HFFc6 (cell line): ENCODE measurements at places on chromosomes 11 and 22. TPM values are rescaled to one million over a fixed set of nuclear protein-coding genes. Genes with fewer than 3 reads are reported as not detected.
A peak's percentile ranks its signal among the peaks of the same experiment; 100 is the strongest.

GRCh38 chr22:49524362-49524761 lies 303.3 kb downstream of the BRD1 start:
- H3K27ac ChIP-seq = no peak overlapping the region
- no peak for DNase-seq
- no peaks in the 10 kb centered on the region; the same call in 1 of the 2 replicates for H3K27me3 ChIP-seq
- H3K36me3 ChIP-seq = peaks cover 17% of the 10 kb centered on the region
- H3K4me3 ChIP-seq = no peak overlapping the region

DNA sequence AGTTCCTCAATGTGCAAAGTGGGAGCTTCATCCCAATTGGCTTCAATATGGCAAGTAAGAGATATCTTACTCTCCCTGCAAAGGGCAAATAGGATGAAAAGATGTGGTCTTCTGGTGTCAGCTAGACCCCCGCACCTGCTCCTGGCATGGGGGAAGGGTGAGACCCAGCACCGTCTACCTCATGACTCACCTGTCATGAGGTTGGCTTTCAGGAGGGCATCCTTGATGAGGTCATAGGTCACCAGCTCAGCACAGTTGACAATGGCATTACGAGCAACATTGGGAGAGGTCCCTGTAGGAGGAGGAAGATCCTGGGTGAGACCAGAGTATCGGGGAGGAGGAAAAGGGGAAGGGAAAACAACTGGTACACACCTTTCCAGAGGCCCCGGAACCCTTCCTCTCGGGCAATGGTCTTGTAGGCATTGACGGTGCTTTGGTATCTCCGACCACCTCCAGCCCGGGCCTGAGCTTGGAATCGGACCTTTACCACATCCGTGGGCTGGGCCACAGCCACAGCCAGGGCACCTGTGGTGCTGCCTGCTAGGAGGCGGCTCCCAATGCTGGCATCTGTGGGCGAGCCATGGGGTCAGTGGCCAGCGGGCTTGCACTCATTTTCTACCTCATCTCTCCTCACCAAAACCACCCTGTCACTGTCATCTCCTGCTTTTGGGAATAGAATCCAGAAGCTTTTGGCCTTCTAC lies 6.0 kb downstream of the UCP2 start:
- no peak overlapping the region for H3K4me3 ChIP-seq
- H3K27ac ChIP-seq = no peak overlapping the region
- no peak for DNase-seq
- H3K27me3 ChIP-seq = peaks cover 8% of the 10 kb centered on the region

DNA sequence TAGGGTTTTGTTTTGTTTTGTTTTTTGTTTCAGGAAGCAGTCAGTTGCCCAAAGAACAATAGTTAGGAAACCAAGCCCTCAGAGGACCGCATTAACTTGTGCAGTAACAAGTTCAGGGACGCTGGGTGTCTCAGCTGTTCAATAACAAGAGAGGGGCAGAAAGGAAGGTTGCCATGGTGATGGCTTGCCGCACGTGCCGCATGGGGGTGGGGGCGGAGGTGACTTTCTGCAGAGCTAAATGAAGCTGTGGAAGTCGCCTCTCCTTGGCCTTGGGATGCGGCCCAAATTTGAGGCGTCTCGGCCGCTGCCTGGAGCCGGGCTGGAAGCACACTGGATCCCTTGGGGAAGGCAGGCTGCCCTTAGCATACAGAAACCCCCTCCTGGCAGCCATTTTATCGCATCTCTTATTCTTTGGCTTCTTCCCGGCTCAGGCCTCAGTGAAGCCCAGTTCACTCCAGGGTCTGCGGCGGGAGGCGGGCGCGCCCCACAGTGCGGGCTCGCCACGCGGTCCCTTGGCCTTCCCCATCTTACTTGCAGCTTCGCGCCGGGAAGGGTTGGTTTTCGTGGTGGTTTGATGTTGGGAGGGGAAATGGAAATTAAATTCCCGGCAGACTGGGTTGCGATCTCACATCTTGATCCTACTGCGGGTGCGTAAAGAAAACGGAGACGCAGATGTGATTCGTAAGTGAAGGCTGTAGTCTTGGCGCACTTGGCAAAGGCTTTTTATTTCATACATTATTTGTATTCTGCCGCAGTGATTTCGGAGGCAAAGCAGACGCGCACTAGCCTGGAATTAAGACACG lies 94.3 kb downstream of the SLC17A6 start:
- no peaks in the 10 kb centered on the region for H3K36me3 ChIP-seq
- no peaks in the 10 kb centered on the region for H3K4me1 ChIP-seq
- no peaks in the 10 kb centered on the region for H3K27me3 ChIP-seq
- no peak for DNase-seq

DNA sequence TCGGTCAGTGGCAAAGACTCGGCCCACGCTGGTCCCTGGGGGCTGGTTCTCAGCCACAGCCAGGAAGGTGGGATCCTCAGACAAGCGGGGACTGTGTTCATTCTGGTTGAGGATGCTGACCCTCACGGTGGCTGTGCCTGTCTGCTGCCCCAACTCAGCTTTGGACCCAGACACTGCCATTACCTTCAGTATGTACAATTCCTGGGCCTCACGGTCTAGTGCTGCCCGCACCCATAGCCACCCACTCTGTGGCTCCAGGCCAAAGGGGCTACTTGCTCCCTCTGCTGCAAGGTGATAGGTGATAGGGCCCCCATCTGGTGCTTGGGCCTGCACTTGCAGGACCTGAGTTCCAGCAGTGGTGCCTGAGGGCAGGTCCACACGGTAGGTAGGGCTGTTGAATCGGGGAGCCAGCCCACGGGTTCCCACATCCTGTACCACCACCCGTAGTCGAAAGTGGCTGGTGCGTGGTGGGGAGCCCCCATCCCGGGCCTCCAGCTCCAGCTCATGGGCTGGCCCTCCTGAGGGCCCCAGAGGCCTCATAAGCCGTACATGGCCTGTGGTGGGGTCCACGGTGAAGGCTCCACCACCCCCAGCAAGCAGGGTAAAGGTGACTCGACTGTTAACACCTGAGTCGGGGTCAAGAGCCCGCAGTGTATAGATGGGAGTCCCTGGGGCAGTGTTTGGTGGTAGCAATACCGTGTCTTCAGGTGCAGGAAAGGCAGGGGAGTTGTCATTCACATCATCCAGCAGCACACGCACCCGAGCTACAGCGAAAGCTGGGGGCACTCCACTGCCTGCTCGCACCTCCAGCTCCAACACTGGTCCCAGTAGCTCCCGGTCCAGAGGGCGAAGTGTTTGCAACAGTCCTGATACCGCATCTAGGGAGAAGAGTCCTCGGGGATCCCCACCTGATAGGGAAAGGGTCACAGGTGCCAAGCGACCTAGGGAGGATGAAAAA lies 13.2 kb upstream of the TPP1 start:
- no peaks in the 10 kb centered on the region for H3K36me3 ChIP-seq
- H3K27ac ChIP-seq = no peak overlapping the region
- no peak for DNase-seq
- no peak overlapping the region for H3K4me3 ChIP-seq
- H3K4me1 ChIP-seq = no peaks in the 10 kb centered on the region
- H3K27me3 ChIP-seq = no peaks in the 10 kb centered on the region

DNA sequence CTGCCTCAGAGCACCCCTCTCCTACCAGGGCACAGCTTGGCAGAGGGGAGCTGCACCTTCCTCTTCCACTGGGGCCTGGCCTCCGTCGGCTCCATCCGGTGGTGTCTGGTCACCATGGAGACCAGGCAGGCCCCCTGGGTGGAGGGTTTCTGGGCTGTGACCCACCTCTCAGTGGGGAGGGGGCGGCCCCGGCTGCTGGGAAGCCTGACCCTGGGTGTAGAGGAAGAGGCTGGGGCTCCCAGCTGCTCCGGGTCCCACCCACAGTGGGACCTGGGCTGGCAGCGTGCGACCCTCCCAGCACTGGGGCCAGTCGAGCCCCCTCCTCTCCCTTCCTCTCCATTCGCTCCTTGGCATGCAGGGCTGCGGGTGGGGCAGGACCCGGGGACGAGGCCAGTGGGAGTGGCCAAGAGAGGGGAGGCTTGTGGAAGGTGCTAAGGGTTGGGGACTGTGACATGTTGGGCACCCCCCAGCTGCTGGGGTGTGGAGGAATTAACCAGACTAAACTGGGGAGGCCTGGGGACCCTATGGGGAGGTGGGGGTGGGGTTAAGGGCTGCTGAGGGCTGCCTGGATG lies 46.8 kb downstream of the BRSK2 start:
- no peaks in the 10 kb centered on the region for H3K36me3 ChIP-seq
- H3K27ac ChIP-seq = no peak overlapping the region
- DNase-seq = no peak
- no peak overlapping the region for H3K4me3 ChIP-seq
- H3K27me3 ChIP-seq = no peaks in the 10 kb centered on the region; the same call in 1 of the 2 replicates
- no peaks in the 10 kb centered on the region for H3K4me1 ChIP-seq

- H3K4me1 ChIP-seq = peaks cover 15% of the 10 kb centered on the region
- no peaks in the 10 kb centered on the region for H3K36me3 ChIP-seq
- no peak overlapping the region for H3K27ac ChIP-seq
- DNase-seq = no peak
- H3K4me3 ChIP-seq = no peak overlapping the region
Observed at GRCh38 chr11:106479646-106480045, 402.2 kb downstream of the AASDHPPT start.

DNA sequence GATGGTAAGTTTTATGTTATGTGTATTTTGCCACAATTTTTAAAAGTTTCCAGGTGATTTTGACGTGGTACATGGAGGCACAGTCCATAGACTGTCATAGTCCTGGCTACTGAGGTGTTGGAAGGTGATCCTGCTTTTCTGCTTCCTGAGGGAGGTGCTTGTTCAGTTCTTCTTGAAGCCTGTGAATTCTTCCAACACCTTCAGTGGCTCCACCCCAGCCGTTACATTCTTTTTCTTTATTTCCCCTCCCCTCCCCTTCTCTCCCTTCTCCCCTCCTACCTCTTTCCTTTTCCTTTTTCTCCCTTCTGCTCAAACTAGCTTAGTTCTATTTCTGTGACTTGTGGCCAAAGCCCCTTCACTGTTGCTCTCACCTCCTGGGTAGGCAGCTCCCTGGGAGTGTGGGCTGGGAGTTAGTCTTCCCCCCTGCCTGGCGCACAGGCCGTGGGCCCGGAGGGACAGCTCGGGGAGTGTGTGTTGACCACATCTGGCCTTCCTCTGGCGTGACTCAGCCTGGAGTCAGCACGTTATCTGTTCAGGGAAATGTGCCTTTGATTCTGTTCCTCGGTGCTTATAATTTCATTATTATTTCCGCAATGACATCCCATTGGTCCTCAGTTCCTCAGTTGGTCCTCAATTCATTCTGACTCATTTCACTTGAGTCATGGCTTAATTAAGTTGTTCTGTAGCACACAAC lies 566.2 kb downstream of the TBC1D22A start:
- peaks cover 5% of the 10 kb centered on the region for H3K27me3 ChIP-seq
- H3K4me3 ChIP-seq = peak overlapping the region; percentile 44
- peaks cover 37% of the 10 kb centered on the region for H3K4me1 ChIP-seq
- 0 out of 2 replicates have a peak, but pooled peaks cover 4% of the 10 kb centered on the region for H3K36me3 ChIP-seq

DNA sequence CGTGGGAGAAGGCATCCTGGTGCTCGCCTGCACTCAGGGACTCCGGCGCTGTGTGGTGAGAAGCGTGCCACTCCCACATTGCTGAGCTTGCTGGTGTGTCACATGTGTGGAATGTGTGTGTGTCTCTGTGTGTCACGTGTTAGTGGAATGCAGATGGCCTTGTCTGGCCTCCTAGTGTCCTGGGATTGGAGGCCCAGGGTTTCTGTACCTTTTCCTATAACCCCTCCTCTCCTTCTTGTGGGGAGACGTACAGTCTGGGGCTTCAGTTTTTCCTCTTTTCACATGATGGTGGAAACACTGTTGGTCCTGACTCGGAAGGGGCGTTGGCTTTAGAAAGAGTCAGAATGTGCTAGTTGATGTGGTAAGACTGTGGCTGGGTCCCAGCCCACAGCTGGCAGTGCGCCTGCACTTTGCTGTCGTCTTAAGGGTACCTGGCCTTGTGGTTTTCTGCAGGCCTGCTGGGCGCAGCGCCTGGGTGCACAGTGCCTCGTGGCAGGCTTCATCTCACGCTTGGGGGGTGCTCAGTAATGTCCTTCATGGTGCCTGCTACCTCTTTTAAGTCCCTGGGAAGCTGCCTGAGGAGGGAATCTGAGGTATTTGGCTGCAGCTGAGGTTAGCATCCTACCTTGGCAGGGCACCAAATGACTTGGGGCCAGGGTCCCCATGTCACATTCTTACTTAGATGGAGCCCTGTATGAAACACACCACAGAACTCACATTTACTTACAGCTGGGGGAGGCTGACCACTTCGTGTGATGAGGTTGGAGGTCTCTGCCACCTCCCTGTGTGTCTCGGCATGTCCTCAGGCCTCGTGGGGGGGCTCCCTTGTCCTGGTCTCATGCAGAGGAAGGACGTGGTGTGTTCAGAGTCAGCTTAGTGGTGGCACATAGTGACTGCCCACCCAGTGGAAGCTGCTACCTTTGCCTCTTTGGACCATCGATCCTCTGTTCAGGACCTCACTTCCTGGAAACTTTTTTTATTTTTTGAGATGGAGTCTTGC lies 61.9 kb downstream of the MED15 start:
- peak overlapping the region; percentile 98 for H3K27ac ChIP-seq
- H3K4me1 ChIP-seq = peaks cover 83% of the 10 kb centered on the region
- peak; percentile 99 for DNase-seq

DNA sequence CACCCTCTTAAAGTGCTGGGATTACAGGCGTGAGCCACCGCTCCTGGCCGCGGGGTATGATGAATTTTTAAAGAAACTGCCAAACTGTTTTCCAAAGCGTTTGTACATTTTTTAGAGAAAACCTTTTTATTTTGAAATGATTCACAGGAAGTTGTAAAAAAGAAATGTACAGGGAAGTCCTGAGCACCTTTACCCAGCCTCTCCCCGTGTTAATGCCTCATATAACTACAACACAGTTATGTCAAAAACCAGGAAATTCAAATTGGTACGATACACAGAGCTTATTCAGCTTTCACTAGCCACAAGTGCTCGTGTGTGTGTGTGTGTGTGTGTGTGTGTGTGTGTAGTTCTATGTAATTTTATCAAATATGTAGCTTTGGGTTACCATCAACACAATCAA lies 7.0 kb upstream of the FAM118A start:
- H3K4me1 ChIP-seq = peaks cover 13% of the 10 kb centered on the region
- H3K27me3 ChIP-seq = peaks cover 7% of the 10 kb centered on the region
- no peaks in the 10 kb centered on the region for H3K36me3 ChIP-seq
- H3K27ac ChIP-seq = no peak overlapping the region
- DNase-seq = no peak

- no peak overlapping the region for H3K4me3 ChIP-seq
- no peaks in the 10 kb centered on the region for H3K27me3 ChIP-seq
- no peaks in the 10 kb centered on the region for H3K4me1 ChIP-seq
- no peaks in the 10 kb centered on the region for H3K36me3 ChIP-seq
- no peak overlapping the region for H3K27ac ChIP-seq
- no peak for DNase-seq
Observed at GRCh38 chr11:21969841-21970240, 223.0 kb upstream of the ANO5 start.

GRCh38 chr22:37122598-37123180 lies 13.2 kb upstream of the TMPRSS6 start:
- H3K27ac ChIP-seq = no peak overlapping the region
- H3K36me3 ChIP-seq = no peaks in the 10 kb centered on the region
- H3K4me3 ChIP-seq = no peak overlapping the region
- peaks cover 57% of the 10 kb centered on the region for H3K27me3 ChIP-seq
- H3K4me1 ChIP-seq = peaks cover 7% of the 10 kb centered on the region

GRCh38 chr11:8932564-8933180 lies at the start of gene C11orf16:
Gene C11orf16 (minus strand): TSS chr11:8932947. CDS start chr11:8932308, 639 bp downstream.
- peaks cover 6% of the 10 kb centered on the region for H3K36me3 ChIP-seq
- peaks cover 3% of the 10 kb centered on the region for H3K27me3 ChIP-seq
- peaks cover 28% of the 10 kb centered on the region for H3K4me1 ChIP-seq
- H3K4me3 ChIP-seq = no peak within 1 kb of the TSS

KIAA0930 gene
- total RNA-seq = 60.6 to 67.1 TPM (median 67.0 TPM) in 3 replicates

P2RX3 gene
- not detected in 2 replicates for total RNA-seq

TPBGL gene
- not detected in 3 replicates for total RNA-seq

RAPSN gene
- 0.15 to 0.22 TPM in 2 of 3 replicates, not detected in the other for total RNA-seq

OVOL1 gene
- total RNA-seq = not detected in 3 replicates

TENM4 gene
- total RNA-seq = 28.1 to 44.8 TPM (median 43.7 TPM) in 3 replicates

CBLIF gene
- total RNA-seq = not detected in 2 replicates

P4HA3 gene
- total RNA-seq = 0.96 to 4.2 TPM (median 2.9 TPM) in 3 replicates

OR2AG1 gene
- not detected in 2 replicates for total RNA-seq
